Bladder microvascular endothelial cell (primary cell): ENCODE measurements at places on chromosomes 3 and 15. TPM values are rescaled to one million over a fixed set of nuclear protein-coding genes. Genes with fewer than 3 reads are reported as not detected.

The KAT2B gene
- 8.6 and 17.6 TPM in 2 replicates for total RNA-seq

The SNTN gene
- total RNA-seq = not detected in 2 replicates

The ANKDD1A gene
- 1.8 and 3.9 TPM in 2 replicates for total RNA-seq

The GABRA5 gene
- total RNA-seq = not detected in 2 replicates

The CRELD1 gene
- total RNA-seq = 18.6 and 72.6 TPM in 2 replicates
